ENCODE measurements at places on chromosomes 3 and 15.

- peak; percentile 85 for DNase-seq
Measured at GRCh38 chr3:50237754-50238548, 1.9 kb downstream of the GNAI2 start.

GRCh38 chr3:18098960-18099587, 326.1 kb downstream of the SATB1 start:
- DNase-seq, result no peak

- DNase-seq, result no peak
Measured at GRCh38 chr3:123935830-123936229, 25.2 kb downstream of the CCDC14 start.

- DNase-seq, result no peak
Measured at GRCh38 chr3:46665763-46666452, 27.6 kb downstream of the ALS2CL start.

Data from naive thymus-derived CD4-positive, alpha-beta T cell (primary cell).